ENCODE measurements at places on chromosomes 1 and 21. TPM values are rescaled to one million over a fixed set of nuclear protein-coding genes. Genes with fewer than 3 reads are reported as not detected.

- H3K4me3 ChIP-seq: no peak overlapping the region
- H3K27me3 ChIP-seq: no peaks in the 10 kb centered on the region
- H3K4me1 ChIP-seq: no peaks in the 10 kb centered on the region
- H3K27ac ChIP-seq: no peak overlapping the region
These were observed 32.6 kb upstream of the CCDC190 start for GRCh38 chr1:162893612-162893908.

Gene PLPP3
- total RNA-seq: 343 TPM

DNA sequence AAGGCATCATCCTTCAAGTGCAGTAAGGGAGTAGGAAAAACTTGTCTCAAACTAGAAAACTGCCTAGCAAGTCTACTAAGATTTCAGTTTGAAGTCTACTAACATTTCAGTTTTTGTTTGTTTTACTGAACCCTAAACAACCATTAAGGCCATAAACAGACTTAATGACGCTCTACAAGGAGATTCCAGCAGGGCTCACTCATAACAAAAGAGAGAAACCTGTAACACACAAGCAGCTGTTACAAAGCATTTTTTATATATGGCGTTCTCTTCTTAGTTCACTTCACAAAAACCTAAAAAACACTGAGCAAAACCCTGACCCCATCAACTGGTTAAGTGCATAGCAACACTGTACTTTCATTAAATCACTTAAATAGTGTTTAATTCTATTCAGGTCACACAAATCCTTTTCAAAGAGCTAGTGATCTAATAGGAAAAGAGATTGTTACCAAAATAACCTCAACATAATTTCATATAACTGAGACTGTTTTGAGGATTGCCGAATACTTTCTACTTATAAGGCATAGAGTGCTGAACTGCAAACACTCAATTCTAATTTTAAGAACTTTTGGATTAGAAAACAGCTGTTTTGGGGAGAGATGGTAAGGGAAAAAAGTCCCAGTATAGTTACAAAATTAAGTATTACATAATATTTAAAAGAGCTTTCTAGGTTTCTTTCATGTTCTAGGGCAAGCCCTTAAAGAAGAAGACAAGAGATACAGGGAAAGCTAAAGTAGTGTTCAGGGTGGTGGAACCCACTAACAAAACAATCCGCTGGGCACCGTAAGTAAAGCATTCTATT lies 1.4 kb downstream of the B3GALNT2 start:
- DNase-seq: peak; percentile 58
- H3K36me3 ChIP-seq: no peaks in the 10 kb centered on the region
- H3K27ac ChIP-seq: peak overlapping the region; percentile 84

Gene IL6R
- 12.8 TPM for total RNA-seq

Gene ITSN1
- total RNA-seq: 25.4 TPM

Measured in fibroblast of lung (primary cell).